Skeletal muscle cell (primary cell): ENCODE measurements at places on chromosomes 3 and 15.

- no peak for DNase-seq
Observed at GRCh38 chr3:60101621-60102020, 1051.8 kb upstream of the CFAP20DC start.

GRCh38 chr15:38877471-38877870, 312.9 kb upstream of the RASGRP1 start:
- no peak for DNase-seq

DNA sequence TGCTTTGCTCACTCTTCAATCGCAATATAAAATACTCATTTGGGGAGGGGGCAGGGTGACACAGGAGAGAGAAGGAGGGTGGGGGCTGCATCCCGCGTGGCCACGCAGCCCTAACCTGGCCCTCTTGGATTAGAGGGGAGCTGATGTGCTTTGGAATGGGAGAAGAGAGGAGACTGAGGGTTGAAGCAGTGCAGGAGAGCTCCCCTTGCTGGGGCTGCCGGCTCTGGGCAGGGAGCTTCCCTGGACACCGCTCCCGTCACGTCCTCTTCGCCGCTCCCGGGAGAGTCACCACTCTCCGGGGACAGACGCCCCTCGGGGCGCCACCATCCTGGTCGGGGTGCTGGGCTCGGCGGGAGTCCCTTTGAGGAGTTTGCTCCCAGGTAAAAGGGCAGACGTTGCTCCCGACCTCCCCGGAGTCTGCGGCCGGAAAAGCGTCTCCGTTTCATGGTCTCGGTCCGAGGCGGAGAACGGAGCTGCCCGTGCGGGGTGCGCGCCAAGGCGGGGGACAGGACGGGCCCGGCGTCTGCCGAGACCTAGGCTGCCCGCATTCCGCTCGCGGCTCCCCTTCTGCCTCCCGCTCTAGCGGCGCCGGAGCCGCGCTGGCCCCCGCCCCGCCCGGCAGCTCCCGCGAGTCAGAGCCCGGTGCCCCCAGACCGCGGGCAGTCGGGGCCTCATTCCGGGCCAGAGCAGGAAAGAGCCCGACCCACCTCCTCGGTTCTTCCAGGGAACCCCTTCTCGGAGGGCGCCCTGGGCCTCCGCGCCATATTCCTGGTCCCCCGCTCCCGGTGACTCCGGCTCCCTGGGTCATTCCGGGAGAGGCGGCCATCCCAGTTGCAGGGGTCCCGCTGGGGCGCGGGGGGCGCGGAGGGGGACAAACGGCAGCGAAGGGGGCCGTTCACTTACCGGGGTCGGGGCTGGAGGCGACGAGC, 603 bp downstream of the SLC7A14 start:
- no peak for DNase-seq

DNA sequence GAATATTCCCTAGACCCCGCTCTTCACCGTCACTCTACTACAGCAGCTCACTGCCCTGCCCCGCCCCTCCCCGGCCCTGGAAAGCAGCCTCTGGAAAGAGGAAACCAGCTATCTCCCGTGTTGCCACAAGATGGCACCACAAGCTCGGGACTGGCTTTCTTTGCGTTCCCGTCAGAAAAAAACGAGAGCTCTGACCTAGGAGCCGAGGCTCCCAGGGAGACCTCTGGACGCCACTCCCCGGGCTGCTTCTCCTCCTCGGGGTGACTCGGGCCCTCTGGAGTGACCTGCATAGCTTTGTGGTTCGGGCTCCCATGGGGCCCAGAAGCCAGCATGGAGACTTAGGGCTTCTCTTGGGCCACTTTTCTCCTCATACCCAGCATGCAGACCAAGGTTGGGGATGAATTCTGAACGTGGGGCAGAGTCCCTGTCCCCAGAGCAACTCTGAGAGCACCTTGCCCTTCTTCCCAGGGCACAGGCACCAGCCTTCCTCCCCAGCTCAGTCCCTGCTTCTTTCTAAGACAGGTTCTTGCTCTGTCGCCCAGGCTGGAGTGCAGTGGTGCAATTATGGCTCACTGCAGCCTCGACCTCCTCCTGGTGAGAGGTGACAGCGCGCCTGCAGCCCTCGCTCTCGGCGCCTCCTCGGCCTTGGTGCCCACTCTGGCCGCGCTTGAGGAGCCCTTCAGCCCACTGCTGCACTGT, 19.0 kb downstream of the STOML1 start:
- DNase-seq, result no peak

GRCh38 chr15:56174649-56175048, 69.0 kb downstream of the RFX7 start:
- DNase-seq, result no peak

- DNase-seq, result no peak
Observed at GRCh38 chr15:44094781-44095180, 100.3 kb downstream of the FRMD5 start.

- no peak for DNase-seq
Observed at GRCh38 chr15:60576044-60576443, 97.1 kb upstream of the ICE2 start.

DNA sequence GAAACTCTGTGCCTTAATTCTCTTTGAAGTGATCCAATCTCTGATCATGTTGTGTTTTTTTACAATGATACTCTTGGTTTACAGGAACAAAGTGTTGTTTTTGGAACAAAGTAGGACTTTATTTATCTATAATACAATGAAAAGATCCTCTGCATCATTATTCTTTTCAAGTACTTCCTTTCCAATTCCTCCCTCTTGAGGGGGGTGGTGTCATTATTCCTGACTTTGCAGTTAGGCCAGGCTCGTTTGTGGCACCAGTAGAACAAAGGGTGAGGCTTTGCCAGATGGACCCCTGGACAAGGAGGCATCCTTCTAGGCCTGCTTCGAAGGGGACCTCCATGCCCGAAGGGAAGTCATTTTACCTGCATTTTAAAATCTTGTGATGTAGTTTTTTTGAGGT, 41.7 kb upstream of the ZBTB38 start:
- DNase-seq, result no peak
